Daoy (cell line): ENCODE measurements at places on chromosomes 1 and 21. TPM values are rescaled to one million over a fixed set of nuclear protein-coding genes. Genes with fewer than 3 reads are reported as not detected.

CTSK gene
- 0.39 and 5.8 TPM in 2 replicates for total RNA-seq

GRCh38 chr1:161739865-161740566 lies 9.6 kb upstream of the DUSP12 start:
- DNase-seq: no peak

- DNase-seq: no peak
Observed at GRCh38 chr1:110250008-110250407, 39.9 kb downstream of the KCNC4 start.

DNA sequence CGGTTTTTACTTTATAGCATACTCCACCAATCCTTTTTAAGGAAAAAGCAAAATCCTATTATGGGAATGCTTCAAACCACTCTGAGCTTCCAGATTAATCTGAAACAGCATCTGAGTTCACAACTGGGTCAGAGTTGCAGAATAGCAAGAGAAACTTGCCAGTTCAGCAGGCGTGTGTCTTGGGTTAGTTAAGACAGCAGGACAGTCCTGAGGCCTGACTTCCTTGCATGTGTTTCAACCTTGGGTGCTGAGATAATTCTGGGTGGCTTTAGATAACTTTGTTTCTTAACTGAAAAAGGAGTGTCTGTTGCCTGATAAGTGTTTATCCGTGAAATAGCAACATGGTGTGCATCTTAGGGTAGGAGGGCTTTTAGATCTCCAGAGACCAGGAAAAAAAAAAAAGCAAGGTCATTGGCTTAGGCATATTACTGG lies 169.2 kb downstream of the DHRS3 start:
- no peak for DNase-seq

DNA sequence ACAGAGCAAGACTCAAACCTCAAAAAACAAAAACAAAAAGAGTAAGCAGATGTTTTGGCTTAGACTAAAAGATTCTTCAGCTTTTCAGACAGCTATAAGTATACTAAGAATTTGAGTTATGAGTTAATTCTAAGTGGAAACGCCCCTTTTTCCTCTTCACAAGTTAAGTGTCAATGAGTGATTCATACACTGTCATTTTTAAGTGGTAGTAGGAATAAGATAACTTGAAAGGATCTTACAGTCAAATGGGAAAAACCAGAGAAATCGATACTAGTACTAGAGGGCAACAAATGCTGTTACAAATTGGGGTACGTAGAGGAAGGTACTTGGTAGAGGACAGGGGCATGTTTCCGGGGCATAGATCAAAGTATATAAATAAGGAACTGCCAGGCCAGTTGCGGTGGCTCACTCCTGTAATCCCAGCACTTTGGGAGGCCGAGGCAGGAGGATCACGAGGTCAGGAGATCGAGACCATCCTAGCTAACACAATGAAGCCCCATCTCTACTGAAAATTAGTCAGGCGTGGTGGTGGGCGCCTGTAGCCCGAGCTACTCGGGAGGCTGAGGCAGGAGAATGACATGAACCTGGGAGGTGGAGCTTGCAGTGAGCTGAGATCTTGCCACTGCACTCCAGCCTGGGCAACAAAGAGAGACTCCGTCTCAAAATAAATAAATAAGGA lies 7.4 kb downstream of the H3-3A start:
- no peak for DNase-seq

DNA sequence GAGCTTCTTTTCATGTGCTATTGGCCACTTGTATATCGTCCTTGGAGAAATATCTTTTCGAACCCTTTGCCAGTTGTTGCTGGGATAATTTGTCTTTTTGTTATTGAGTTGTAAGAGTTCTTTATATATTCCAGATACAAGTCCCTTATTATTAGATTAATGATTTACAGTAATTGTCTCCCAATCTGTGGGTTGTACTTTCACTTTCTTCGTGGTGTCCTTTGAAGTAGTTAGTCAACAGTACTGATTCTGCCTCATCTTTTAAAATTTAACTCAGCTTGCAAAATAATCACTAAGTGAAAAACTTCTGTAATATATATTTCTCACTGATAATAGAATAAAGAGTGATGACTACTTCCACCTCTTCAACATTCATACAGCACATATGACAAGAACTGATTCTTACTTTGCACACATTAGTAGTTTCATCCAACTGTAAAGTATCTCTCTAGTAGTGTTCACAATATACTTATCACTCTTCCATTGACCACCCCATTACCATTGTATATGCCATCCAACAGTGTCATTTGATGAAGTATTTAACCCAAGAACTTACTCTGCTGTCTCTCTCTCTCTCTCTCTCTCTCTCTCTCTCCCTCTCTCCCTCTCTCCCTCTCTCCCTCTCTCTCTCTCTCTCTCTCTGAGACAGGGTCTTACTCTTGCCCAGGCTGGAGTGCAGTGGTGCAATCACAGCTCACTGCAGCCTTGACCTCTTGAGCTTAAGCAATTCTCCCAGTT lies 104.2 kb upstream of the DMRTA2 start:
- DNase-seq: no peak

HMCN1 gene
- total RNA-seq: 2.6 and 5.5 TPM in 2 replicates

GRCh38 chr1:162055062-162055461 lies 14.4 kb upstream of the NOS1AP start:
- DNase-seq: peak; percentile 85

DNA sequence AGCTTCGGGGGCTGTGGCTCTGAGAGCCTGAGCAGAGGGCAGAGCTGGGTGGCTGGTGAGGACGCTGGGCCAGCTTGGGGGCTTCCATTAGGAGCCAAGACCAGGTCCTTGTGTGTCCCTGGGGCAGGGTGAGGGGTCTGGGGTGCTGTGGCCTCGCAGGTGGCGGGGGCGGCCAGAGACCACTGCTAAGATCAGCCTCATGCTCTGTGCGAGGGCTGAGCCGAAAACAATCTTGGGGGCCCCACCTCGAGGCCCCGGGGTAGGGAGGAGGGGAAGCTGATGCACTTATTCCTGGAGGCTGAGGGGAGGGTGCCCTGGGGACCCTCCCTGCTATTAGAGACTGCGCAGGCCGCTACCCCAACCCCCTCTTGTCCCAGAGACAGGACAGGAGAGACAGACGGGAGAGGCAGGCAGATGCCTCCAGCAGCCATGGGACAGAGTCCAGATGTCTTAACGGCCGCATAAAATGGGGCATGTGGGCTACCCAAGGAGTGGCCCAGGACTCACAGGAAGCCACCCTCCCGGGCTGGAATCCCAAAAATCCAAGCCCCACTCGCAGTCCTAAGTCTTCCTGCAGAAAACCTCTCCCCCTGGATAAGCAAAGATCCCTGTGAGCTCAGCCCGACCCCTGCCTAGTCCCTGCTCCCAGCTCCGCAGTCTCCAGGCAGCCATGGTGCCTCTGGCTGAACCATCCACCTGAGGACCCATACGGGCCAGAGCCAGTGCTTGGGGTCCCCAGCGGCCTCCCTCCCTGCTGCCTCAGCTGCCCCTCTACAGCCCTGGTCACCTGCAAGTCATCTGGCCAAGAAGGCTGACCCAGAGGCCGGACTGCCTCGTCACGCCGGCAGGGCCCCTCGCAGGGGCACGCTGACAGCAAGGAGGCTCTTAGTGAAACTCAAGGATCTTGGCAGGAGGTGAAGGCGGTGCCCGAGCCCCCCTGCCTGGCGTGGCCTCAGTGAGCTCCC lies 43.6 kb upstream of the COL18A1 start:
- DNase-seq: no peak

DNA sequence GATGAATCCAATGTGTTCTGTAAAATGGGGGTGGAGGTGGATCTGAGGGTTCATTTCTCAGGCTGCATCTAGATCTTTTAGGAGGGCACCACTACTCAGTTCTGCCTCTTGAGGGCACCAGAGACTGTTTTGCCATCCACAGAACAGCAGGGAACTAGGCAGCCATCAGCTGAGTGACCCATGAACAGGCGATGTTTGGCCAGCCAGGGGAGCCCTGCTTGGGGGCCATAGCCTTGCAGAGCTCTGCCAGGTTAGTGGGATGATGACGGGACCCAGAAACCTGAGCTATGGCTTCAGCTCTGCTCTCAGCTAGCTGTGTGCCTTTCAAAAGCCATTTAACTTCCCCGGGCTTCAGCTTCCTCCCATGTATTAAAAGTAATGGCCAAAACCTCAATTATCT lies 13.4 kb upstream of the NOS1AP start:
- DNase-seq: peak; percentile 77
